HFFc6 (cell line): ENCODE measurements at places on chromosomes 13 and 19.

- no peak for DNase-seq
These were observed 253.3 kb downstream of the LIG4 start for GRCh38 chr13:107961849-107962608.

DNA sequence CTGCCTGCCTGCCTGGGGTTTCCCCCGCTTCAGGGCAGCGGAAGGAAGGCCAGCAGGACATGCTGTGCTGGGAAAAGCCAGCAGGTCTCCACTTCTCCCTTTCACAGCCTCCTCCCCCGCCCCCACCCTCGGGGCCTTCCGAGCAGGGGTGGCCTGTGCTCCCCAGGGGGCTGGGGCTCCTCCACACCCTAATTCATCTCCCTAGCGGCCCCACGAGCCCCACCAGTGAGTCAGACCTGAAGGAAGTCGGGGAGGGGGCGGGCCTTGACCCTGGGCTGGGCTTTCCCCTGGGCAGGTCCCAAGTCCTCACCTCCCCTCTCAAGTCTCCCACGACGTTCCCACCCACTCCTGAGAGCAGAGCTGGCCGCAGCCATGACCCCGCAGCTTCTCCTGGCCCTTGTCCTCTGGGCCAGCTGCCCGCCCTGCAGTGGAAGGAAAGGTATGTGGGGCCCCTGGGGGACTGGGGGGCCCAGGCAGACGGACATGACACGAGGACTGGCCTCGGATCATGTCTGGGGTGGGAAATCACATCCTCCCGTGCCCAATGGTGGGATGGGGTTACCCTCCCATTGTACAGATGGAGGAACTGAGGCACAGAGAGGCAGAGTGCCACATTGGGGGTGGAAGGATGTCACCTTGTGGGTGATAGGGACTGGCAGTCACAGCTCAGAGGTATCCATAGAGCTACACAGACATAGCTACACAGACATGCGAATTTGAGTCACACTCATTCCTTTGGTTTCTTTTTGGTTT lies at the start of gene EBI3:
TSS of gene EBI3 (plus strand) at position 345 of the 753 bp plus-strand sequence. CDS start at position 373, 28 bp downstream.
- no peak for DNase-seq

GRCh38 chr13:50209631-50210030 lies 194.4 kb downstream of the KCNRG start:
- no peak for DNase-seq

DNA sequence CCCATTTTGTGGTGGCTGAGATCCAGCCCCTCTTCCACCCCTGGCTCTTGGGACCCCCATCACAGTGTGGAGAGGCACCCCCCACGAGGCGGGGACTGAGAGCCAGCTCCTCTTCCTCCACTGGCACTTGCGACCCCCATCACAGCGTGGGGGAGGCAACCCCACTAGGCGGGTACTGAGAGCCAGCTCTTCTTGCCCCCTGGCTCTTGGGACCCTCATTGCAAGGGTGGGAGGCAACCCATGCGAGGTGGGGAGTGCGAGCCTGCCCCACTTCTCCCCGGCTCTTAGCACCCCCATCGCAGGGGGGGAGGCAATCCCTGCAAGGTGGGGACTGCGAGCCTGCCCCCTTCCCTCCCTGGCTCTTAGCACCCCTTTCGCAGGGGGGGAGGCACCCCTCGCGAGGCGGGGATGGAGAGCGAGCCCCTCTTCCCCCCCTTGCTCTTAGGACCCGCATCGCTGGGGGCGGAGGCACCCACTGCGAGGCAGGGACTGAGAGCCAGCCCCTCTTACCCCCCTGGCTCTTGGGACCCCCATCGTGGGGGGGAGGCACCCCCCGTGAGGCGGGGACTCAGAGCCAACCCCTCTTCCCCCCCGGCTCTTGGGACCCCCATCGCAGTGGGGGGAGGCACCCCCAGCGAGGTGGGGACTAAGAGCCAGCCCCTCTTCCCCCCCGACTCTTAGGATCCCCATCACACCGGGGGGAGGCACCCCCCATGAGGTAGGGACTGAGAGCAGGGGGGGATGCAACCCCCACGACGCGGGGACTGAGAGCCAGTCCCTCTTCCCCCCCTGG lies 364.6 kb upstream of the SPRY2 start:
- DNase-seq = no peak

- no peak for DNase-seq
These were observed 13.0 kb downstream of the CIC start for GRCh38 chr19:42281827-42282762.

GRCh38 chr13:42574011-42574410 lies at the start of gene TNFSF11:
Gene TNFSF11, plus strand, starts transcription at chr13:42574152. Its CDS starts 152 bp downstream, at chr13:42574304.
- DNase-seq = no peak

DNA sequence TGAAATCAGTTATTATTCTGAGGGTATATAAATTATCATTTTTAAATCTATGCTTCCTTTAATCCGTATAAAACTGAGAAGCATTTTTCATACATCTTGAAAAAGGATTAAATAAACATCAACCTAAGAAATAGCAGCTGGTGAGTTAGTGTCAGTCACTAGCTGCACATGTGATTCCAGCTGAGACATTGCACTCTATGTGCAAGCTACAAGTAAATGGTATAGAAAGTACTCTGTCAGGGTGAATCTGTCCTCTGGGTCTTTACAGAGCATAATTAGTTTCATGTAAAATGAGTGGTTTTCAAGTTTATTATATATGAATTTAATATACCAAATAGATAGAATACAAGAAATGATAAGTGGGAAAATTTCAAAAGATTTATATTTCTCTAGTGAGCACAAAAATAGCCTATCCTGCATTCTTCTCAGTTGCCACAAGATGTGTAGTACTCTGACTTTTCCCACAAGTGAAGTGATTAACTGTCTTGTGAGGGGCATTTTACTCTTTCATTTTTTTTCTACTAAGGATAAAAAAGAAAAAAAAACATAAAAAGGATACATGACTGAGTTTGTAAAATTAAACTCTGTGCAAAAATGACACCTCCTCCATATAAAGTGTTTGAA lies 1372.1 kb downstream of the PCDH9 start:
- no peak for DNase-seq

DNA sequence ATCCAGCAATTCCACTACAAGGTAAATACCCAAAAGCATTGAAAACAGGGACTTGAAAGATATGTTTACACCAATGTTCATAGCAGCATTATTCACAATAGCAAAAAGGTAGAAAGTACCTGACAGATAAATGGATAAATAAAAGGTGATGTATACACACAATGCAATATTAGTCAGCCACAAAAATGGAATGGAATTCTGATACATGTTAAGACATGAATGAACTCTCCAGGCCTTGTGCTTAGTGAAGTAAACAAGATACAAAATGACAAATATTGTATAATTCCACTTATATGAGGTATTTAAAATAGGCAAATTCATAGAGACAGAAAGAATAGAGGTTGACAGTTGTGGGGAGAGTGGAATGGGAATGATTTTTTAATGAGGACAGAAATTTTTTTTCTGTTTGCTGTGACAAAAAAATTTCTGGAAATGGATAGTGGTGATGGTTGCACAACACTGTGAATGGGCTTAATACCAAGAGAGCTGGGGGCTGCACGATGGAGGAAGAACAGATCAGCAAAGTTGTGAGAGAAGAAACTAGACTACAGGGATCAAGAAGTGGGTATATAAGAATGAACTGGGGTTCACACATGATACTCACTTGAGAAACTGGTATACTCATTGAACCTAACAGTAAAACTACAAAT lies 137.2 kb downstream of the MZT1 start:
- no peak for DNase-seq

DNA sequence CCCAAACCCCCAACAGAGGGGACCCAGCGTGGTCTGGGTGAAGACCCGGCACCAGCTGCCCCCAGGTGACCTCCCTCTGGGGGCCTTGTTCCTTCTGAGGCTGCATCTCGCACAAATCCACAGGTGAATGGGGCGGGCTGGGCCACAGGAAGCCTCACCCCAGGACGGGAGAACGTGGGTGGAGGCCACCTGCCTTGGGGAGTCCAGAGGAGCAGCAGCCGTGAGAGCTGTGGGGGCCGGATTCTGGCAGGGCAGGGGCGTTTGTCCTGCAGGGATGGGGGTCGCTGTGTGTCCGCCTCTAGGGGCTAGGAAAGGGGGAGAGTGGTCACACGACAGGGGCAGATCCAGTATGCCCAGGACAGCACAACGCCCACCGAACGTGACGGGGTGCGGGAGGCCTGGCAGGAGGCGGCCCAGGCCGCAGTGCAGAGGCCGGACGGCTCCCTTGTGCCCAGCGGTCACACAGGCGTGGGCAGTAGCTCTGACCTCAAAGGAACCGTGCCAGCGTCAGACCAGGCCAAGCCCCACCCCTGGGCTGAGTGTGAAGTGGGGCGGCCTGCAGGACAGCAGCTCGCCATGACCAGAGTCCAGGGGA lies 6.7 kb downstream of the POLR2E start:
- DNase-seq = no peak

DNA sequence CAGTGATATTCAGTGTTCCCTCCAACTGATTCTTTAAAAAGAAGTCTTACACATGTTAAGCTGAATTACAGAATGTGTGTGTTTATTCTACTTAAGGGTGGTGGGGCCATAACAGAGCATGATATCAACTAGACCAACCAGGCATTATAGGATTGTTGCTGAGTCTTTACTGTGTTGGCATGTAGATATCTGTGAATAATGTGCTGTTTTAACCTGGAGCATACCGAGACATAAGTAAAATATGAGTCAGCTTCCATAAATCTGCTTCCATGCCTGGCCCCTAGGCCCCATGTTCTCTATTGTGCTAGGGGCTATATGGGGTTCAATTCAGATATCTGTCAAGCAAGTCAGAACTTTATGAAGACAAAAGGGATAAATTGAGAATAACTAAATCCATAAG lies 295.7 kb downstream of the MTUS2 start:
- no peak for DNase-seq

DNA sequence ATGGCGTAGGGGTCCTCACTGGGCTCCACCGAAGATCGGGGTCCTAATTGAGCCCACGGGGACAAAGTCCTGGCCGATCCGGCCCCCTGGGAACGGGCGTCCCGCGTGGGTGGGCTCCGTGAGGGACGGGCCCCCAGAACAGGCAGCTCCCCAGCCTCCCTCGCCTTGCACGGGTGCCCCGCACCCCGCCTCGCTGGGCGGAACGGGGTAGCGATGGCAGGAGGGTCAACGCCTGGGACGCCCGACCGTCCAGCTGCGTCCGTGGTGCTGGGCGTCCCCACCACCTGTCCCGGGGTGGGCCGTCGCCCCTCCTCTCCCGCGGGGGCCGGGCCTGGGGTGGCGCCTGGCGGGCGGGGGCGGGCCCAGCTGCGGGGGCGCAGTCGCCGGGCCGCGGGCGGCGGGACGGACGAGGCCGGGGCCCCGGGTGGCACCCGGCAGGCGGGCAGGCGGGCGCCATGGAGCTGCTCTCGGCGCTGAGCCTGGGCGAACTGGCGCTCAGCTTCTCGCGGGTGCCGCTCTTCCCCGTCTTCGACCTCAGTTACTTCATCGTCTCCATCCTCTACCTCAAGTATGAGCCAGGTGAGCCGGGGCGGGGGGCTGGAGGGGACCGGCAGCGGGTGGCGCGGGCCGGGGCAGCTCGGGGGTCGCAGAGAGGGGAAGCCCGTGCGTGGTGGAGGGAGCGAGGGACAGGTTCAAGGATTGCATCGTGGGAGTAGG lies at the start of gene TMEM38A:
TSS of gene TMEM38A (plus strand) at position 377 of the 717 bp plus-strand sequence. CDS start at position 456, 79 bp downstream.
- no peak for DNase-seq

- no peak for DNase-seq
These were observed 91.8 kb upstream of the POSTN start for GRCh38 chr13:37690361-37690760.
